HuH-7.5 (cell line): ENCODE measurements at places on chromosomes 7 and 10.

GRCh38 chr10:87603769-87604168 is 55.9 kb upstream of the PAPSS2 start:
- DNase-seq: no peak

GRCh38 chr7:157493017-157493416 is 156.2 kb downstream of the DNAJB6 start:
- no peak for DNase-seq

DNA sequence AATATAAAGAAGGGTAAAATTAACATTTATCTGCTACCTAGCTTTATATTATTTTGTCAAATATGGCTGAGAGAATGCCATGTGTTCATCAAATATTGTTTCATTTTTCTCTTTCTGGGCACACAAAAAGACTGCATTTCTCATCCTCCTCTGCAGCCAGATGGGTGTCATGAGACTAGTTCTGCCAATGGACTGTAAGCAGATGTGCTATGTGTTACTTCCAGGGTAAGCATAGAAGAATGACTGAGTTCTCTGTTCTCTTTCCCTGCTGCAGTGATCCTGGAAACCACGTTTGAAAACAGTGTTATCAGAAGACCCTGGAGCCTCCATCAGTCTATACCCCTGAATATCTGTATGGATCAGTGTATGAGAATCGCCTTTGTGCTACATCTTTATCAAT is 24.1 kb upstream of the SLK start:
- no peak for DNase-seq

DNA sequence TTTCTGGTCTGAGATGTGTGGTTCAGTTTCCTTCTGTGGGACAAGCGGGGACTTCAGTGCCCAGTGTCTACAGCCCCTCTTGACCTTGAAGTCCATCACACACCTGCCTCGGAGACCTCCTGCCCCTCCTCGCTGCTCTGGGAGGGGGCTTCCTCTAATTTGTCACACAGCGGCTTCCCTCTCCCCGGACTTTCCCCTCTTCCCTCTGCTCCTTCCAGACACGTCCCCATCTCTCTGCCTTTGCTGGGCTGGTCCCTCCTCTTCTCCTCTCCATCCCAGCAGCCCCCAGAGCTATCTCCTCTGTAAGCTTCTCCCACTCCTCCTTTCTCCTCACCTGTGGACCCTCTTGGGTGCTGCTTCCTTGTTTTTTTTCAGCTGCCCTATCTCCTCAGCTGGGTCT is 122.2 kb upstream of the SORCS3 start:
- DNase-seq: no peak

GRCh38 chr7:71770269-71770907 is 638.4 kb downstream of the GALNT17 start:
- no peak for DNase-seq

DNA sequence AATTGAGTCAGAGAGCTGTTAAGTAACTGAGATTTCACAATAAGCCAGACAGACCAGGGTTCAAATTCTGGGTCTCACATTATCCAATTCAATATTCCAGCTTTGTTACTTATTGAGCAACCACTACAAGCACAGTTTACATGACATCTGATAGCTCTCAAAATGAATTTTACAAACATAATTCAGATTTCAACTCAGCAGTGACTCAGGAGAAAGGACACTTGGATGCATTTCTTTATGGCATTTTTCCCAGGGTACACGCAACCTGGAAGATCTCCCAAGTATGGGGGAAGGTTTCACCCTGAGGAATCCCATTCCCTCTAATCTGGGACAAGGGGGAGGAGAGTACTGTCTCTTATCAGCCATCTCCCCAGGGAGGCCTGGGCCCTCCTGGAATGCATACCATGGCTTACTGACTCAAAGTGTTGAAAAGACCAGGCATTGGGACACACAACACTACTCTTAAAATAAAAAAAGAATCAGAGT is 102.4 kb downstream of the CFTR start:
- peak; percentile 19 for DNase-seq

DNA sequence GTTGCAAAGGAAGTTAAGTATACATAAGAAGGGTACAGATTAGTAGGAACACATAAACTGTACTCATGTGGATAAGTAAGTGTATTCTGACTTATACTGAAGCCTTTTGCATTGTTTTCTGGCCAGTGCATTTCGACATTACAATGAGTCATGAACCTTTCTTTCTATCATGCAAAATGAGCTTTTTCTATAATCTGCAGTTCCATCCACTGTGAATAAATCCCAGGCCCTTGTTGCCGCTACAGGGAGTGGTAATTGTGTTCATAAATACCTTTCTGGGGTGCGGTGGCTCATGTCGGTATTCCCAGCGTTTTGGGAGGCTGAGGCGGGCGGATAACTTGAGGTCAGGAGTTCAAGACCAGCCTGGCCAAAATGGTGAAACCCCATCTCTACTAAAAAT is 858.3 kb downstream of the GRM8 start:
- no peak for DNase-seq

DNA sequence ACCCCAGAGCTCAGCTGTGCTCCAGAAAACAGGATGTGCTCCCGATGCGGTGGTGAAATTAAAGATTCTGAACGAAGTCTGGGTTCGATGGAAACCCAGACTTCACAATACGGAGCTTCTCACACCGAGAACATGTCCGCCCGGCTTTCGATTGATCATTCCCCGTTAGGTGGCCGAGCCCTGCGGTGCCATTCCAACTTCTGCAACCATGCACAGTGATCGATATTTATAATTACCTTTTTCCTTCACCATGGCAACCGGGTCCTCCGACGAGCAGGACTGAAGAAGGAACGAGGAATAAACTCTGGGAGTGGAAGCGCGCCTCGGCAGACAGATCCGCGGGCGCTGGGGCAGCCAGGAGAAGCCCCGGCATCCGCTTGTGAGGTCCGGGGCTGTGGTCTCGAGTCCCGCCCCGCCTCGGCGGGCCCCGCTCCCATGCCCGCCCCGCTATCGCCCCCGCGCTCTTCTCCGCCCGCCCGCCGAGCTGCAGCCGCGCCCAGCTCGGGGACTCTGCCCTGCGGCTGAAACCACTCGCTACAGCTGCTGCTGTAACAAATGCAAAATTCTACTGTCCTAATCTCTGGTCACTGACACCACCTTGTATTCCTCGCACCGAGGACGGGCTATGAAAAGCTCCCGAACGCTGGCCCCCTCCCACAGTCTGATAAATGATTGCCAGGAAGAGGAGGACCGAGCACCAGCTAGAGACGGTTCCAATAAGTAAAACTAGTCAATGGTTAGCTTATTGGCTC is 26.2 kb downstream of the ABLIM1 start:
- DNase-seq: no peak

DNA sequence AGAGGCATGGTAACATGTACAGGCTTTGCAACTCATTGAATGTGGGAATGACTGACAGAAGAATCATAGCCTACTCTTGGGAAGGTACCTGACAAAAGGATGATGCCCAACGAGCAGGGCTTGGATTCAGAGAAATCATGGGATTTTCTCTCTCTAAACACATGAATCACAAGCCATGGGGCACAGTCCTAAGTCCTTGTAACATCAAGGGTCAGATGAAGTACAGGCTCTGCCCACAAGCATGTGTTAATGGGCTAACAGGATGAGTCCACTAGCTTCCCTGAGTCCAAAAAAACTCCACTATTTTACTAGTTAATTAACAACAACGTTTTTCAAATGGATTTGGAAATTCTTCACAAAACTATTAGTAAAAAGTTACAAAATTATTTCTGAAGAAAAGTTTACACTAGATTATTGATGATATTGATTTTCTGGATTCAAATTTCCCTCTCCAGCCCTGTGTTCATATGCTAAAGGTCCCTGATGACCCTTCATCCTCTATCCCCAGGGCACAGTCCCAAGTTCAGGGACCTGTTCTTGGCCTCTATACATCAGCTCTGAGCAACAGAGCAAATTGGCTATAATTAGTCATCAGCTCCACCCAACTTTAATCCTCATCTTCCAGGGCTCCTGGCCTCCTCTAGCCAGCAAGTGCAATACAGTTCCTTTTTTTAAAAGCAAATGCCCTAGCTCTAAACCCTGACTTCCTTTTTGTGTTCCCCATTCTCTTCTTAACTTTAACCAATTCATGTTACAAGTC is 99.8 kb downstream of the GSAP start:
- DNase-seq: no peak

DNA sequence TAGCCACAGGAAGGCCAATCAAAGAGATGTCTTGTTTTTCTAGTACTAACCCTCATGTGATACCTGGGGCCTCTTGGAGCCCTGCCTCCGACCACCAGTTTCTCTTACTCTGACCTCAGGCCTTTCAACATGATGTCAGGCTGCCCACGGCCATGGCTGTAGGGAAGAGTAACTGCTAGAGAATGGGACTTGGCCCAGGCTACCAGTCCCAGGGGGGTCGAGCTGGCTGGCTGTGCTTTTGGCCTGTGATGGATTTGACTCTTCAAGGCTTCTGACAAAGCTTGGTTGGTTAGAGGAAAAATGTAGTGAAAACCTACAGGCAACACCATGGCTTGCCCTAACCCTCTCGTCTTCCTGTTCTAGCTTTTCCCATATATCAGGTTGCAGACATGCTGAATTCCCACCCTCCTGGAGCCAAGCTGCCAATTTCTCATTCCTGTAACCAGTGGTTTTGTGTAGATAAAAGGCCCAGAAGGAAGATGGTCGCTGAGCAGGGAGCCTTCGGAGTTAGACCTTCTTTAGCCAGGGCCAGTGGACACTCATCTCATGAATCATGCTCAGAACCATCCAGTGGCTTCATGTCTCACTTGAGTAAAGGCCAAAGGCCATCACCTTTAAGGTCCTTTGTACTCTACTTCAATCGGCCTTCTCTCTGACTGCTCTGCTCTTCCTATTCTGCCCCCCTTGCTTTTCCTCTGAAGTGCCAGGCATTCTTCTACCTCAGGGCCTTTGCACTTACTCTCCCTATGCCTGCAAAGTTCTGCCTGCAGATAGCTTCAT is 19.7 kb downstream of the SUFU start:
- no peak for DNase-seq

DNA sequence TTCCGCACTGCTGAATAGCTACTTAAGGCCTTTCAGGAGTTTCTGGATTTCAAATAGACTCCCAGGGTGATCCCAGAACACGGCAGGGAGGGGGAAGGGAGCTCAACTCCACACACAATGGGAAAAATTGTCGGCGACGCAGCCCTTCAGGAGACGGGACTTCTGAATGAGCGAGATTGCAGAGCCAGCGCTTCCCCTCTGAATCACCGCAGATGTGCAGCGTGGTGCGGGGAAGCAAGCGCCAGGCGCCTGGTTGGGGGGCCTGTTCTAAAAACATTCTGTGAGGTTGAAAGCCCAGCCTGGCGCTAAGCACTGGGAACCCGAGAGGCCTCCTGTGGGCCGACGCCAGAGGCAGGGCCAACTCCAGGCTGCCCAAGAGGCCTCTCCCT is 163.3 kb downstream of the MAD1L1 start:
- DNase-seq: no peak

- DNase-seq: peak; percentile 51
Measured at GRCh38 chr10:70052462-70053217, at the start of gene MACROH2A2. Gene MACROH2A2 (plus strand): TSS chr10:70052846. CDS start chr10:70075659, 22,813 bp downstream.

DNA sequence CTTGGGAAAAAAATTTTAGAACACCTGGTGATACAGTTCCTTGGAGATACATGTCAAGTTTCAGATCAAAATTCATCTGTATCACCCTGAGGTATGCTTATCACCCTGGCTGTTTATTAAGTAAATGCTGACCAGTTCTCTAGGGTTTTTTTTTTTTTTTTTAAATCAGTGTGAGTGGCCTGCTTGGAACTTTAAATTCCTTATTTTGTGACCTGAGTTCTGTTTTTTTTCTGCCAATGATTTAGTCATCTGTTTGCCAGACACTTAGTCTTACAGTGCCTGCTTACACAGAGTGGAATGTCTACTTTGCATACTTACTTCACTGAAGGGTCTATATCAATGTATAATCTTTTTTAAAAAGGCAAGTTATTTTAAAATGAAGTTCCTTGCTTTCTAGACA is 1.8 kb downstream of the TSPAN13 start:
- DNase-seq: no peak

DNA sequence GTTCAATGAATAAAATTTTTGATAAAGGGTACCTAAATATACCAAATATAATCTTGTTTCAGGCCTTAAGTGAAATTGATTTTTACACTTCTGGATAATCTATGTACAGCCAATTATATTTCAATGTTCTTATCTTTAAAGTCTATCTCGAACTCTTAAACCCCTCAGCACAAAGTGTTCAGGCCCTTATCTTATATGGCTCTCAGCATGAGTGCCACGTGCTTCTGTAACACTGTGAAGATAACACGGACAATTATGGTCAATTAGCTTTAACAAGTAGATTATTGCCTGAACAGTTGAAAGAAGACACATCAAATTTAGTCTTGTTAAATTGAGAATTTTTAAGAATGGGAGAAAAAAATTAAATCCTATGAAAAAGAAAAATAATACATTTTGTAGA is 40.4 kb upstream of the DMTF1 start:
- DNase-seq: no peak

DNA sequence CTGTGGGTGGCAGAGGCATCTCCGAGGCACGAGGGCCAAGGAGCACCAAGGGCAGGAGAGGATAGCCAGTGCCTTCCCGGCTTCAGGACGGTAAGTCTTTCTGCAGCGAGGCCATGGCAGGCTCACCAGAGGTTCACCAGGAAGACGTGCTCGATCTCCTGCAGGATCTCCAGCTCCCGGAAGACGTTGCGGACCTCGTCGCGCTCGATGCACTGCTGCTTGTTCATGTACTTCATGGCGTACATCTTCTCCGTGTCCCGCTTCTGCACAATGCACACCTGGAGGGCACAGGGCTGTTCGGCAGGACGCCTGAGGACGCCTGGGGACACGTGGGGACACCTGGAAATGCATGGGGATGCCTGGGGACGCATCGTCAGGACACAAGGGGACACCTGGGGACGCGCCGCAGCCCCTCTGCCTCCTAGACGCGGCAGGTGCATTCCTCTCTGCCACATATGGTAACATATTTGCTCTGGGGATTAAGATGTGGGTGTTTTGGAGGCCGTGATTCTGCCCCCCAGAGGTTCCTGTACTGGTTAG is 41.2 kb downstream of the DPYSL4 start:
- DNase-seq: no peak

DNA sequence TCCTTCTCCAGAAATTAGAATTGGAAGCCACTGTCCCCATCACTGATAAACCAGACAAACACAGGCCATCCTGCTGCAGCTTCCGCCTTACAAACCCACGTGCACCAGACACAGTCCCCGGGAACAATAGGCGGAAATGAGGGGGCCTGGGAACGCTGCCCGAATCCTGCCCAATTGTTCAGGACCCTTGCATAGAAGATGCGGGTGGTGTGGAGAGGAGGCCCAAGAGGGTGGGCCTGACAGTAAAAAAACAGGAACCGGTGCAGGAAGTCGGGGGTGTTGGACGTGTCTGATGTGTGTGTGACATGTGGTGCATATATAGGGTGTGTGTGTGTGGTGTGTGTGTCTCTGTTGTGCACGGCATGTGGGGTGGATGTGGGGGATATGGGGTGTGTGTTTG is 26.5 kb upstream of the CHST15 start:
- DNase-seq: no peak

DNA sequence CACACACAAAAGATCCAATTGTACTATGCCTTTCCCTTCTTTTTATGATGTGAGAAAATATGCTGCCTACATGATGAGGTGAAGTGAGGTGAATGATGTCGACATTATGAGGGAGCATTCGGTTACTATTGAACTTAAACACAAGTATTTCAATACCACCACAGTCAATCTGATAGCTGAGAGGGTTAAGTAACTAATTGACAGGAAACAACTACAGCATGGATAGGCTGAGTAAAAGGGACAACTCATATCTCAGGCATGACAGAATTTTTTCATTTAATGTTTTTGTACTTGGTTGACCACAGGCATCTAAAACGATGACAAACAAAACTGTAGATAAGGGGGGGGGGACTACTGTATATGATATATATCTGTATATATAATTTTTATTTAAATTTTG is 488.9 kb downstream of the SH2D4B start:
- DNase-seq: no peak

- DNase-seq: no peak
Measured at GRCh38 chr10:3961082-3961481, 176.1 kb upstream of the KLF6 start.
